ENCODE measurements at places on chromosomes 11 and 22.

DNA sequence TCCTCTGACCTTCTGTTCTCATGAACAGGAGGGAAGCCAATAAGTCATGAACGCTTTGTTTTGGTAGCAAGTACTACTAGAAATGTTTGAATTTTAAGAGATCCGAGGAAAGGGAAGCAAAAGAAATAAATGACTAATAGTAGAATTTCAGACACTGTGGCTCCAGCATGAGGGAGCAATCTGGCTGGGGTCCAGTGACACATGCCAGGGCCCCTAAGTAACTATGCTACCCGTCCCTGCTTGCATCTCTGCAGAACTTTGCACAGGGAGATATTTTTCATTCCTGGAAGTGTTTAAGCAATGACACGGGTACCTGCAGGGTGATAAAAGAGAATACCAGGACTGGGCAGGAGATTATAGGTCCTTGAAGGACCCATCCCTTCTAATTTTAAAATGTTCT, 7.3 kb upstream of the ADAMTS8 start:
- no peak for DNase-seq

- DNase-seq = no peak
Observed at GRCh38 chr11:32312206-32312817, 123.0 kb downstream of the WT1 start.

- DNase-seq = no peak
Observed at GRCh38 chr11:45772449-45772774, 32.5 kb upstream of the SLC35C1 start.

GRCh38 chr22:46913351-46913750, 150.9 kb downstream of the TBC1D22A start:
- DNase-seq = no peak

DNA sequence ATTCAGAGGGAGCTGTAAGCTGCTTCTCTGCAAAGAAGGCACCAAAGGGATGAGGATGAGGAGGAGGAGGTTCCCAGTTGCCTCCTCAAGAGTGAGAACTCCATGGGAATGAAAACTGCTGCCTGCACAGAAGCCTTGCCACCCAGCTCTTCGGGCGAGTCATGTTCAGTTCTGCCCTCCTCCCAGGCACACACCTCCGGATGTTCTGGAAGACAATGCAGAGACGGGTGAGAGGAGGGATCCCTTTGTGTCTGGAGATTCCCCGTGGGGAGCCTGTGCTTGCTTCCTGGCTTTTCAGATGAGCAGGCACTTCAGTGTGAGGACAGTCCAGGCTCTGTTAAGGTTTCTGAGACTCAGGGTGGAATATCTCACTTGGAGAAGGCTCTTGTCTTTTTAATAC, 295.6 kb downstream of the DDX10 start:
- no peak for DNase-seq

DNA sequence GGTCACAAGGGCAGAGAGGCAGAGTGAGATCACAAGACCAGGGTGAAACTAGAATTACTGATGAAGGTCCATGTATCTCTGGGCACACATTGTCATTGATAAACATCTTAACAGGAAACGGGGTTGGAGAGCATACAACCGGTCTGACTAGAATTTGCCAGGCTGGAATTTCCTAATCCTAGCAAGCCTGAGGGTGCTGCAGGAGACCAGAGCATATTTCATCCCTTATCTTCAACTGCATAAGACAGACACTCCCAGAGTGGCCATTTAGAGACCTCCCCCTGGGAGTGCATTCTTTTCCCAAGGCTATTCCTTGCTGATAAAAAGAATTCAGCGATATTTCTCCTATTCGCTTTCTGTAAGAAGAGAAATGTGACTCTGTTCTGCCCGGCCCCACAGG, 84.6 kb upstream of the IZUMO1R start:
- no peak for DNase-seq

- DNase-seq = no peak
Observed at GRCh38 chr11:111598559-111598958, 3.7 kb upstream of the SIK2 start.

DNA sequence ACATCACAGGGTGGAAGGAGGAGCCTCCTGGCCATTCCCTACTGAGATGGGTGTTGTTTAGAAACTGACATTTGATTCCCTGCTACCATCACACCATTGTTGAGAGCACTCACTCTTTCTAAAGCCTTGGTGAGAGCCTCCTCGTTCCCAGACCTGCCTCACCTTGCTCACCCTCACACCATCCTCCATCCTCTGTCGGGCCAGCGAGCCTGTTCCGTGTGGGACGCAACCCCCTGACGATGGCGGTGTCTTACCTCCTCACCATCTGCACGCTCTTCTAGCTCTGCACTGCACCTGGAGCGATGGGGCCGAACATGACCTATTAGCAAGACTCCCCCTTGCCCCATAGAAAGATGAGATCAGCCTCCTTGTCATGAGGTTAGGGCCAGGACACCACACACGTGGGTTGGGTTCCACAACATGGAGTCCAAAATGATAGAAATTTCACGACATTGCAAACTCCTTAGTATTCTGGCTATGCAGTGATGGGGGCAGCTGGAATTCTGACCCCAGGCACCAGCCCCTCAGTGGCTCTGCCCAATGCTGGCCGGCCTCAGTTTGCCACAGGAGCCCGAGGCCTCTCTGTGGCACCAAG, 1017.9 kb downstream of the TBC1D22A start:
- DNase-seq = no peak

- no peak for DNase-seq
Observed at GRCh38 chr11:69369945-69370344, 76.0 kb downstream of the MYEOV start.

GRCh38 chr22:39363751-39364515, 14.1 kb downstream of the SYNGR1 start:
- no peak for DNase-seq

Data from T follicular helper cell (primary cell).